ENCODE measurements at places on chromosomes 11 and 22.

GRCh38 chr11:122209619-122210366 lies 93.8 kb upstream of the BLID start:
- DNase-seq = no peak

GRCh38 chr11:65215441-65216076 lies 33.8 kb downstream of the CAPN1 start:
- DNase-seq = no peak

GRCh38 chr11:131855320-131855719 lies 484.9 kb downstream of the NTM start:
- no peak for DNase-seq

- no peak for DNase-seq
Observed at GRCh38 chr22:21714786-21715185, 20.8 kb downstream of the YPEL1 start.

DNA sequence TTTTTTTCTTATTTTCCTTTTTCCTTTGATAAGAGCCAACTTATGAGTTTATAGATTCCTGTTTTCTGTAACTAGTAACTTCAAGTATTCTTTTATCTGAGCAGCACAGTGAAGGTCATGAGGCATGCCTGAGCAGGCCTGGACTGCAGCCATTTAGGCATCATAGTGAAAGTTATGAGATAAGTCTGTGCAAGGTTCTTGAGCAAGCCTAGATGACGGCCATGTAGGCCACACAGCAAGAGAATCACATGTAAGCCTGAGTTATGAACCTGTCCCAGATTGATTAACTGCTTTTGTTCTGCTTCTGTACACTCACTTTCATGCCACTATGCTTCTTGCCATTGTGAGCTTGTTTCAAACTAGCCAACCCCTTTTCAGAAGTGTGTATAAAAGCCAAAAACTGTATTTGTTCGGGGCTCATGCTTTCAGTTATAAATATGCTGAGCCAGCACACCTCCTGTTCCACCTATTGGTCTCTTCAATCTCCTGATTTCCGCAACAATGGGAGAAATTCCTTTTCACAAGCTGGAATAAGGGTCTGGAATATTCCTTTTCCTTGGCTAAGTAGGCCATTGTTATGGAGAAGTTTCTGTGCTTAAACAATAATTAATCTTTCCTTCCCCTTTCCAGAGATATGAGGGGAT lies 745.7 kb downstream of the FAM181B start:
- no peak for DNase-seq

DNA sequence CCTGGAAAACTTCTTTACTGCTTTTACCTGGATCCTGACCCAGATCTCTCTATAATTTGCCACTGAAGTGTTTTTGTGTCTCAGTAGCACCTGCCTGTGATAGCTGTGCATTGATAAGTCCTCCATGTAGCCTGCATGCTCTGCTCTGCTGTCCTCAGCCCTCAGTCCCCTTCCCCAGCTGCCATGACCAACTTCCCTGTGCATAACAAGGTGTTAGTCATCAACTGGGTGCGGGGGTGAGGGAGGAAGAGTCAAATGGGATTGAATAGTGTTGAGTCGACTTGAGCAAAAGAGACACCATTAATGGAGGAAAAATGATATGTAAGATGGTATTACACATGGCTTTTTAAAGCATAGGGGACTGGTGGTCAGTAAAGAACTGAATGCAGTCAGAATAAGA lies 92.2 kb upstream of the PLET1 start:
- DNase-seq = no peak

- DNase-seq = peak; percentile 25
Observed at GRCh38 chr22:46500201-46500600, 37.2 kb downstream of the CELSR1 start.

GRCh38 chr11:121451986-121452608 lies at the start of gene SORL1:
Gene SORL1, plus strand, starts transcription at chr11:121452314. Its CDS starts 18 bp downstream, at chr11:121452332.
- no peak for DNase-seq

GRCh38 chr22:48316257-48317250 lies 1511.1 kb downstream of the BRD1 start:
- DNase-seq = no peak

DNA sequence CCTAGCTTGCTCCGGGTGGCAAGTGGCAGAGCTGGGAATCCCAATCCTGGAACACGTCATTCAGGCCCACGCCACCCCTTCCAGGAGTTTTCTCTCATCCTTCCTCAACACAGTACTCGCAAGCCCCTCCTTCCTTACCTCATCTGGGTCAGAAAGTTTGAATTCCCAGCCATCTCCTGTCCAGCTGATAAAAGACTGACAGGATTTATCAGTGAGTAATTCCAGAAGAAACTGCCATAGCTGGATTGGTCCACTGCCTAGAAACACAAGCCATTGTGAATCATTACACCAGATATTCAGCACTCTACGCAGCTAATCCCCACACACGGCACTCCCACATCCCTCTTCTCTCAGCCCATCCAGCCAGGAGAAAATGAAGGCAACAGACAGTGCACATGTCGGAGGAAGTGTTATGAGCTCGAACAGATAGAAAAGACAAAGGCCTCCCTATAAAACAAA lies 124.0 kb downstream of the ETS1 start:
- DNase-seq = no peak

GRCh38 chr11:27717801-27718229 lies 17.6 kb upstream of the BDNF start:
- DNase-seq = no peak

- peak; percentile 80 for DNase-seq
Observed at GRCh38 chr11:129331871-129332274, 43.8 kb upstream of the BARX2 start.

DNA sequence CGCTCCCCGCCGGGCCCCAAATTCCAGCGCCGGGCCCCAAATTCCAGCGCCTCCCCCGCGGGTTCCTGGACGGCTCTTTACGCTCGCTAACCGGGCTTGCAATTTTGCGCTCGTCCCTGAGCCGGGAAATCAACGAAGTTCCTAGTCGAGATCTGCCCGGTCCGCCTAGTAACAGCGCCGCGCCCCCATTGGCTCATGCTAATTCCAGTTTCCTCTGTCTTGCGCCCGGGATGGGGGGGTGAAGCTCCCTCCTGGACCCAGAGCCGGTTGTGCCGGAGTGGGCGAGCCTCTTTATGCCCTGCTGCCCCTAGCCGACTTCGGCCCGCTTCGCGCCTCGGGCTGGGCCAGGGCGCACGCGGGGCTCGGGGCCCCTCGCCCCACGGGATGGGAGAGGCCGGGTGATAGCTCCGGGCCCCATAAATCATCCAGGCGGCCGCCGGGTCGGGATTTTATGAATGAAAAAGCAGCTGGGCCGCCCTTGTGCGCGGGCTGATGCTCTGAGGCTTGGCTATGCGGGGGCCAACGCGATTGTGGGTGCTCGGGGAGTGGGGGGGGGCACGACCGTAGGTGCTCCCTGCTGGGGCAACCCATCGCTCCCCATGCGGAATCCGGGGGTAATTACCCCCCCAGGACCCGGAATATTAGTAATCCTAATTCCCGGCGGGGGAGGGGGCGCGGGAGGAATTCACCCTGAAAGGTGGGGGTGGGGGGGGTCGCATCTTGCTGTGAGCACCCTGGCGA lies 1.8 kb upstream of the CCND1 start:
- peak; percentile 56 for DNase-seq

GRCh38 chr11:23732026-23732425 lies 764.8 kb upstream of the LUZP2 start:
- no peak for DNase-seq

GRCh38 chr11:59216641-59217564 lies 4.2 kb upstream of the MPEG1 start:
- no peak for DNase-seq

- DNase-seq = peak; percentile 90
Observed at GRCh38 chr22:38413085-38414008, 41.7 kb downstream of the KCNJ4 start.

DNA sequence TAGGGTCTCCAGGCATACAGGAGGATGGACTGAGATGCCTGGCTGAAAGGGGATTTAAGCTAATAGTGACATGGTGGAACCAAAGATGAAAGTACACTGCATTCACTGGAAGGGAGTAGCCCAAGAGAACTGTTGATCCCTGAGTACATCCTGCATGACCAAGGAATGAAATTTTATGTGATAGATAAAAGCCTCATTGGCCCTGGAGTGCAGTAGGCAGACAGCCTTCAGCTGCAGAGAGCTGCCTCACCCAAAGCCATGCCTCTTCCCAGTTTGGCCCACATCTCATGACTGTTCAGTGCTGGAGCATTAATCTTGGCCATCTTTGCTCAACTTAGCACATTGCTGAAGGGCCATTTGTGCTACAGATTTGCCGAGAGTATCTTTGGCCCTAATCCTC lies 8.0 kb downstream of the KDM4E start:
- DNase-seq = no peak

DNA sequence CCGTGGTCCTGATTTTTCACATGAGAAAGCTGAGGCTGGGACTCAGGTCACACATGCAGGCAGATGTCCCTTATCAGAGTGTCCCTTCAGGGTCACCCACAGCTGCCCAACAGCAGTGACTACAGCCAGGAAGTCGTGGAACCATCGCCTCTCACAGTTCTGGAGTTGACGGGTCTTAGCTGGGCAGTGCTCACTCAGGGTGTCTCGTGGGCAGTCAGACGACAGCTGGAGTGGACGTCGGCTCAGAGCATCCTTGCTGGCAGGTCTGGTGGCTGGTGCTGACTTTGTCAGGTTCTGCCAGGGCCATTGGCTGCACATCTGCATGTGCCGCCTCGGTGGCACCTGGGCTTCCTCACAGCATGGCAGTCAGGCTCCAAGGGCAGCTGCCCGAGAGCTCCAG lies 35.6 kb upstream of the TH start:
- no peak for DNase-seq

DNA sequence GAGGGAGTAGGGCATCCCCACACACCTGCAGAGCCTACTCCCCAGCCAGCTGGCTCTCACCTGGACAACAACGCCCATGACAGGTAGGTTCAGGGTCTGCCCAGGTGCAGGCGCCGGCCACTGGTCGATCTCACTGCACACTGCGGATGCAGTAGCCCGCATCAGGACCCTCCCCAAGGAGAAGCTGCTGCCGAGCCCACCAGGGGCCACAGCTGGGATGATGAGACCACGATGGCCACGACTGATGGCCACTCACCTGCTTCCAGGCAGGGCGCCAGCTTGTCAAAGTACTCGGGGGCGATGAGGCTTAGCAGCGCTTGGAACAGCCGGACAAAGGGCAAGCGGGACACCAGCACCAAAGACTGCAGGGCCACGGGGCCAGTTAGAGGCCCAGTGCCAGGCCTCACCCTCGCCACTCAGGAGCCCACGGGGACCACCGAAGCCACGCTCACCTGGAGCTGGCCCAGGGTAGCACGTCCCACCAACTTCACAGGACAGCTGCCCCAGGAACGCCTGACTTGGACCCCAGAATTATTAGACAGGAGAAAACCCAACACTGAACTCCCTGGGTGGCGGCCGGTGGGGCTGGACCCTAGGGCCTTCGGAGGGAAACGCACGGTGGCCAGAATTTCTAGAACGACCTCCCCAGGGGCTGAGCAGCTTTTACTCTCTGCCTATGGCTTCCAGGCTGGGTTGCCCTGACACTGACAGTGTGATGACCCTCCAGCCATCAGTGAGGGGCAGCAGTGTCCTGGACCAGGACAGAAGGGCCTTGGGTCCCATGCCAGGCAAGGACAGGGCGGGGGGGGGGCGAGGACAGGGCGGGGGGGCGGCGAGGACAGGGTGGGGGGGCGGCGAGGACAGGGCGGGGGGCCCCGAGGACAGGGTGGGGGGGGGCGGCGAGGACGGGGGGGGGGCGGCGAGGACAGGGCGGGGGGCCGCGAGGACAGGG lies 8.9 kb upstream of the PLXNB2 start:
- no peak for DNase-seq

- no peak for DNase-seq
Observed at GRCh38 chr11:69296890-69297786, 3.2 kb downstream of the MYEOV start.

- DNase-seq = no peak
Observed at GRCh38 chr11:84906995-84907394, 720.1 kb downstream of the DLG2 start.

- DNase-seq = no peak
Observed at GRCh38 chr11:123474994-123475393, 44.9 kb downstream of the GRAMD1B start.

GRCh38 chr11:47480762-47481161 lies 31.8 kb upstream of the RAPSN start:
- DNase-seq = no peak

DNA sequence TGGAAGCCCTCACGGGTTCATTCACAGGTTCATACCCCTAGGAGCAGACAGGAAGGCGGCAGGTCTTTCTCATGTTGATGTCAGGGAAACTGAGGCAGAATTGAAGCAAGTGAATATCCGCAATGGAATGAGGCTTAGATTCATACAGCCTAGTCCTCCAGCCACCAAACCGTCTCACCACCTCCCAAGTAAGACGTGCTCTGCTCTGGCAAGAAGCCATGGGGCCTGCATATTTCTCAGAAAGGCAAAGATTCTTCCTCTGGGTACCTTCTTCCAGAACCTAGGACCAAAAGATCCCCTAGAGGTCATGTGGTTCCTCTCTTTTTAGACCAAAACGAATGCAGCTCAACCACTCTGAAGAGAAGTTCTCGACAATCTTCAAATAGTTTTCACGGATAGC lies 1.7 kb downstream of the AP1B1 start:
- DNase-seq = no peak

GRCh38 chr11:5531053-5531831 lies 14.7 kb upstream of the UBQLNL start:
- no peak for DNase-seq

DNA sequence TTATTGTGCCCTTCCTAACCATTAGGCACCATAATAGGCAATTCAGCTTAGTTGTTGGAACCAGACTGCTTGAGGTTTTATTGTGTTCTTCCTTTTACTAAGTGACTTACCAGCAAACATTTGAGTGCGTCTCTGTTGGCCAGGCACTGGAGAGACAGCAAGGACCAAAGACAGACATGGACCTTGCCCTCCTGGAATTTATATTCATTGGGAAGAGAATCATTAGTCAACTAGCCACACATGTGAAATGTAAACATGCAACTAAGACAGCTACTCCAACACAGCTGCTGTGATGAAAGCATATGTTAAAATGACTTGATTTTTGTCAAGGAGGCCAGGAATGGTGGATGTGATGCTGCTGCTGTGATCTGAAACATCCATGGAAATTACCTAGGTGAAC lies 106.4 kb downstream of the TRAF6 start:
- no peak for DNase-seq

GRCh38 chr22:23217171-23218052 lies 37.1 kb downstream of the BCR start:
- no peak for DNase-seq

- DNase-seq = no peak
Observed at GRCh38 chr11:65066805-65067291, 8.5 kb upstream of the NAALADL1 start.

DNA sequence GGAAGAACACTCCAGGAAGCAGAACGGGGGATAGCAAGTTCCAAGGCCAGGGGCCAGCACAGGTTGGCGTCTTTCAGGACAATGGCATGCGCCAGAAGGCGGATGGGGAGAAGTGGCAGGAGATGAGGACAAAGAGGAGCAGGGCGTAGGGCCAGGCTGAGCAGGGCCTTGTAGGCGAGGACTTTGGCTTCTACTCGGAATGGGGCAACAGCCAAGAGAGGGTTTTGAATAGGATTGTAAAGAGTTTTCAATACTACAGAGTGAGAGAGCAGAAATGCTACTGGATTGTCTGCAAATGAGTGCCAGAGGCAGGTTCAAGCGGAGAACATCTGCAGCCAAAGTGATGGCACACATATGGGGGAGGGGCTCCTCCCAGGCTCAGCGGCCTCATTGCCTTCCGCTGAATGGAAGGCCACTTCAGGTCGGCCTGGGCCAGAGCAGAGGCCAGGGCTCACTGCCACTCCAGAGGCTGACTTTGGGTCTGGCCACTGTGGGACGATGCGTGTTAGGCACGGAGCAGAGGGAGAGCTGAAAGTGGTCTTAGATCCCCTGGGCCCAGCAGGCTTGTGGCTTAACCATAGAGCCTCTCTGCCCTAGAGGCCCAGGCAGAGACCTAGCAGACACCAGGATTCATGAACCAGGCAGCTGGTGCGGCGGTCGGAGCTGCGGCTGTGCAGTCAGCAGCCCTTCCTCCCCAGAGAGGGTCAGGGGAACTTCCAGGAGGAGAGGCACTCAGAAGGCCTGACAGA lies 118.2 kb downstream of the DSCAML1 start:
- DNase-seq = no peak

Data from NCI-H524 treated with DMSO at 0.1 percent for 48 hours (cell line).